ENCODE measurements at places on chromosomes 13 and 19. TPM values are rescaled to one million over a fixed set of nuclear protein-coding genes. Genes with fewer than 3 reads are reported as not detected.

DNA sequence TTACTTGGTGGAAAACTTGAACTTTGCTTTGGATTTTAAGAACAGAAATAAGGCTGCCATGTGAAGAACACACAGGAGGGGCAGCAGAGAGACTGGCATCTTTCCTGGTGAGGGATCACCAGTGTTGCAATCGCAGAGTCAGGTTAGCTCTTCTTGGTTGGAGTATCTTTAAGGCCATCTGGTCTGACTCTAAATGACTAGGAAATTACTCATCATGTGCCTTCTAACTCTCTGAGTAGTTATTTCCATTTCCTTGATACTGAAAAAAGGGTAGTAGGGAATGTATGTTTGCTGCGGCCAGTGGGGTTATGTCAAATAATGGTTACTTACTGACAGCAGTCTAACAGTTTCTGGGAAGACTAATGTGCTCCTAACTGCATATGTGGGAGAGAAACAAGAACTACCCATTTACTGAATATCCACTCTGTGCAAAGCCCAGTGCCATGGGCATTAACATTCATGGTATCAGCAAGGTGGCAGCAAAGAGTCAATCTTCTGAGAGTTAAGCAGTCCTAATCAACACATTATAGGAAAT, 122.1 kb downstream of the COG6 start:
- DNase-seq: no peak

The CXCL17 gene
- not detected for total RNA-seq

DNA sequence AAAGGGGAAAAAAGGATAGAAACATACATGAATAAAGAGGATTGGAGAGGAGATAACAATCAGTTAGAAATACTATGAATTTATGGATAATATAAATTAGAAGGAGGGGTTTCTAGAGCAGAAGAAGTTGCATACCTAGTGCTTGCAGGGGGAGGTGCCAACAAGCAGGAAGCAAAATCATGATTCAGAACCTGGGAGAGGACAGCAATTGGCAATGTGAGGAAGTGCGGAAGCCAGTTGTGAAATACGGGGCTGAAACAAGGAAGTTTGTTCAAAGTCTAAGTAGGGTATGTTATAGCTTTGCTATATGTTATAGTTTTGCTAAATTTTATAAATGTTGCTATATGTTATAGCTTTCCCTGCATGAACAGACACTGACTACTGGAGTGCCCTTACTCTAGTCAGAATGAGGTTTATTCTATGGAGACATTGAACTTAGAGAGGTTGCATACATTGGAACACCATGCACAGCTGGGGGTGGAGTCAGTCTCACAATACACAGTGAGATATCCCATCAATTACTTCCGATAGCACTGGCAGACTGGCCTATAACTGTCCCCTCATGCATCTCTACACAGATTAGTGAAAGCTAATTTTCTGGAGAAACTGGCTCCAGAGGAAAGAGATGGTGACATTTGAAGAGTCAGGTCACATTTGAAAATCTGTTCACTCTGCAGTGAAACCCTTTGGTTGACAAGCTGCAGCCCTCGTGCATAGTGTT, 92.1 kb downstream of the GPC6 start:
- DNase-seq: no peak

The CEACAM16 gene
- not detected for total RNA-seq

DNA sequence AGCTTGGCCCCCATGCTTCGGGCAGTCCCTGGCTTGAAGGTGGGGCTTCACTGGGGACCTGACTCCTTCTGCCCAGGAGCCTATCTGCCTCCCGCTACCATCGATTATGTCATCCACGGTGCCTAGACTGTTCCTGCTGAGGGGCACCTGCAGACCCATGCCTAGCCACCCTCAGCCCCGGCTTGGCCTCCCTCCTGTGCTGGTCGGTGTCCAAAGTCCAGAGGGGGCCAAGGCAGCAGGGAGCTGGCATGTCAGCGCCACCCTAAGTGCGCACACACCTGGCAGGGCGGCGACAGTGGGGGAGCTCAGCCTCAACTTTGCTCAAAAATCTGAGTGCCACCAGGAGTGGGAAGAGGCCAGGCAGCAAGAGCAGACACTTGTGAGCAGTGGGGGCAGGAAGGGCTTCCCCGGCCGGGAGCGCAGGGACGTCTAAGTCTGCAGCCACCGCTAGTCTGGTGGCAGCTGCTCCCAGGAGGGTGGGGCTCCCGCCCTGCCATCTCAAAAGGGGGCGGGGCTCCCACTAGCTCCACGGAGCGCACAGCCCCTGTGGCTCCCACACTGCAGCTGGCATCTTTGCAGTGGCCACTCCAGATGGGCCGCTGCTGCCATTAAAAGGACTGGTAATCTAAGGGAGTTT, 13.5 kb upstream of the URAD start:
- DNase-seq: no peak

- DNase-seq: no peak
Measured at GRCh38 chr19:10832939-10833296, 3.1 kb downstream of the TMED1 start.

The KRTDAP gene
- not detected for total RNA-seq

DNA sequence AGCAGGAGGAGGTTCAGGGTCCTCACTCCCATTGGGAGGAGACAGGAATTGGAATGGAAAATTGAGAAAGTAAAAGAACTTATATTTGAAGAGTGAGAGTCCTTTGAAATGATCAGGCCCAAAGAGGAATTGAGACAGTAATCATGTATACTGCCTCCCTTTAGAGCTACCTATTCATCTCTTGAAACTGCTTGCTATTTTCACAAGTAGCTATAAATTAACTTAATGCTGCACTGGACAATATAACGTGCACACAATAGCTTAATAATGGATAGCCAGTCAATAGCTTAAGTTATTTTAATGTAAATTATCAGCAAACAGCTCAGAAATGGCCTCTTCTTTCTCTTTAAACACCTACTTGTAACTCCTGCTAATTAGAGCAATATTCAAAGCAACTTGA, 46.6 kb upstream of the MYCBP2 start:
- no peak for DNase-seq

The ARHGAP45 gene
- 66.5 TPM for total RNA-seq
